ENCODE measurements at places on chromosomes 13 and 19.

DNA sequence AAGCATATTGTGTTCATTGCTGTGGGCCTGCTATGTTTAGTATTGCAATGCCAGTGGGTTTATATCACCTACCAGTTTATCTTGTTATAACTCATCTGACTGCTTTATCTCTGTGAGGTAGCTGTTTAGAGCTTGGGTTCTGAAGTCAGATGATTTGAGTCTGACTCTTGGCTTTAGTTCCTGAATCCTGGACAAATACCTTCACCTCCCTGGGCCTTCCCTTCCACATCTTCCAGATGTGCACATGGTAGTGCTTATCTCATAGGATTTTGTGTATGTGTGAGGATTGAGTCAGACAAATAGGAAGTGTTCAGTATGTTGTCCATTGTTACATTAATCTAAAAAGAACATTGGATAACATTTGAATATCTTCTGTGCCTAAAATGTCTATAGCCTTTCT lies 63.5 kb upstream of the ANKRD10 start:
- no peak for DNase-seq

DNA sequence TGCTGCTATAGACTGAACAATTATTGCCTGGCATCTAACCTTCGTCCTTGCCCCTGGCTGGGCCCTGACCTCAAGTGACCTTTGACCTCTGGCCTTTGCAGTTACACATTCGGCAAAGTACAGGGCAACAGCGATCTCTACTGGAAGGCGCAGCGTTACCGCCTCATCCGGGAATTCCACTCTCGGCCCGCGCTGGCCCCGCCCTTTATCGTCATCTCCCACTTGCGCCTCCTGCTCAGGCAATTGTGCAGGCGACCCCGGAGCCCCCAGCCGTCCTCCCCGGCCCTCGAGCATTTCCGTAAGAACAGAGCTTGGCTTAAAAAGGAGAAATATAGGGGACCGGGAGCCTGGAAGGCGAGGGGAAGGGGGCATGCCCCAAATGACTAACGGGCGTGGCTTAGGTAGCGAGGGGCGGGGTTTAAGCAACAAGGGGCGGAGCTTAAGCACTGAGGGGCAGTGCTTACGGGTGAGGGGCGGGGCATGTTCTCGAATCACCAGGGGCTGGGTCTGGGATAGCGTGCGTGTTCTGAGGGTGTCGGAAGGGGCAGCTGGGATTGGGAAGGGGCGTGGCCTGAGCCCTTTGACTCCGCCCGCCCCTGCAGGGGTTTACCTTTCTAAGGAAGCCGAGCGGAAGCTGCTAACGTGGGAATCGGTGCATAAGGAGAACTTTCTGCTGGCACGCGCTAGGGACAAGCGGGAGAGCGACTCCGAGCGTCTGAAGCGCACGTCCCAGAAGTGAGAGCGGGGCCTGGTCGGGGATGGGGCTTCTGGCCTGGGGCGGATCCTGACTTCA lies 52.7 kb downstream of the TRPM4 start:
- DNase-seq = no peak

- DNase-seq = no peak
Observed at GRCh38 chr19:34454685-34455084, 26.5 kb downstream of the UBA2 start.

DNA sequence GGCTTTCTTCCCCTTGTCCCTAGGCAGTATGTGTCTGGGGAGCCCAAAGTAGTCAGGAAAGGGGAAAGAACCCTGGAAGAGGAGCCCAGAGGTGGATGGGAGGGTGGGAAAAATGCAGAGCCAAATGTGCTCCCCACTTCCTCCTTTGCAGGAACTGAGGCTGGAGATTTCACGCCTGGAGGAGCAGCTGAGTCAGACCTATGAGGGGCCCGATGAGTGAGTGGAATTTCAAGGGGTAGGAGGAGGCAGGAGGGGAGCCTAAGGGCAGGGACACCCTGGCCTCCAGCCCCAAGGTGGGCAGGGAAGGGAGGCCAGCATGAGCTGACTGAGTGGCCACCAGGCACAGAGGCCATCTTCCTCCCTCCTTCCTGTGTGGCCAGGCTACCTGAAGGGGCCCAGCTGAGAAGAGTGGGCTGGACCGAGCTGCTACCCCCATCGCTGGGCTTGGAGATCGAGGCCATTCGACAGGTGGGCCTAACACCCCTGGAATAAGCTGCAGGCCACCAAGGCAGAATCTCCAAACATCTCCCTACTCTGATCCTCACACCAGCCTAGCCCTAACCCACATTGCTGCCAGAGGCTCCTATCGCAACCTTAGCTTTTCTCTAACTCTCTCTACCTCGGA lies 14.3 kb downstream of the PTH2 start:
- DNase-seq = no peak

DNA sequence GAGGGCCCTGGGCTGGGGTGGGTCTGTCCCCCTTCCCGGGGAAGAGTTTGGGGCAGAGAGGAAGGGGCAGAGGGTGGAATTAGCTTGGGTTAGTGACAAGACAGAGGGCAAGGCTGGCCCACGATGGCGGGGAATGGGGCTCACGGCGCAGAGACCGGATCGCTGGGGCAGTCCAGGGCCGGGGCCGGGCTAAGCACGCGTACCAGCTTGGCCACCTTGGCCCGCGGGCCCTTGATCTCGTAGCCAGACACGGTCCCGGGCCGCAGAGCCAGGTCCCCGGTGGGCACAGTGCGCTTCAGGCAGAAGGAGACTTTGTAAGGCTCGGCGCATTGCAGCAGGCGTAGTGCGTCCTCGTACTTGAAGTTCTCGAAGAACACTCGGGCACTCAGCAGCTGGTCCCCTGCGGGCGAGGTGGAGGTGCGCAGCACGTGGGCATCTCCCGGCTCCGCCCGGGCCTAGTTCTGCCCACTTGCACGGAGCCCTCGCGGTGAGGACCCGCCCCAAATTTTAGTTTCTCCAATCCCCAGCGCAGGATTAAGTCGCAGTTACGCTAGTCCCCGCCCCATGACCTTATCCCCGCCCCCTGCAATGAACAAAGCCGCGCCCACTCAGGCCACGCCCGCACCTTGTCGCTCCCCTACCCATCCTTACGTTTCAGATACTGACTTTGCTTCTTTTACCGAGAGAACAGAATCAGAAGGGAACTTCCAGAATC lies 8.6 kb upstream of the HIPK4 start:
- DNase-seq = no peak

GRCh38 chr19:49860336-49861102 lies 6.9 kb downstream of the PNKP start:
- DNase-seq = no peak

DNA sequence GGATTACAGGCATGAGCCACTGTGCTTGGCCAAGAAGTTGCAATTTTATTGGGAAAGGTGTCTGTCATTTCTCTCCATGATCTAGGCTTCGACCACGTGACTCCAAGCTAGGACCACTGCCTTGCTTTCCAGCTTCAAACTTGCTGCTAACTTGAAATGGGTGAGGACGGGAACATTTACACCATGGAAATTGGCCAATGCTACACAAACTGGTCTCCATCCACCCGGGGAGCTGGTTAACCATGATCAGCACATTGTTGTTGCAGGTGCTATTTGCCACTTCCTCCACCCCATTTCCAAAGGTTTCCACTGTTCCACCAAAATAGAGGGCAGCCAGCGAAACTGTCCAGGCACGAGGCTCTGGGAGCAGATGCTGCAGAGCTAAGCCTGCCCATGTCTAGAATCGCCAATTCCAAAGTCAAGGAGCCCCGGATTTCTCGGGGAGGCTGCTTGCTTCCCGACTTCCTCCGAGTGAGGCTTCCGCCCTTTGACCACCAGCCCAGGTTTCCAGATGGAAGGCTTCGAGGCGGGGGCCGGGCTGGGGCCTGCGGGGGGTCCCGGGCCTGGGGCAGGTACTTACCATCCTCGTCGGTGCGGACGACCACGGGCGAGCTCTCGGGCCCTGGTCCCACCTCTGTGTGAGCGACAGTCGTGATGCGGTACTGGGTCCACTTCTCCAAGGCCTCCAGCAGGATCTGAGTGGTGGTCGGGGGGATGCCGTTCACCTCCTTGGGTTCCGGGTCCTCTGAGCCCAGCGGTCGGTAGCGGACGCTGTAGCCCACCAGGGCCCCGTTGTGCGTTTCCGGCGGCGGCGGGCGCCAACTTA lies 109.7 kb downstream of the PTPRS start:
- DNase-seq = no peak

- DNase-seq = no peak
Observed at GRCh38 chr13:112112534-112113276, 45.8 kb downstream of the SOX1 start.

DNA sequence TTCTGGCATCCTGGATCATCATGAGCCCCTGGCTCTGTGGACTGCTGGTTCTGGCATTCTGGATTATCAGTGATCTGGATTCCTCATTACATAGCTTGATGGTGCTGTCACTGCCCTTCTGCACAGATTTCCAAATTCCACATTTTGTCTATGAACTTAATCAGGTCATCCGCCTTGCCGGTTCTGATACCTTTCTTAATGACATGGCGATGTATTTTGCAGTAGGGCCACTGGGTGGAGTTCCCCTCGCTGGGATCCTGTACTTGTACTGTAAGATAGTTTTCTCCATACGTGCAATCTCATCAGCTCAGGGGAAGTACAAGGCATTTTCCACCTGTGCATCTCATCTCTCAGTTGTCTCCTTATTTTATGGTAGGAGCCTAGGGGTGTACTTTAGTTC lies 24.4 kb upstream of the OR7C2 start:
- DNase-seq = no peak

- DNase-seq = no peak
Observed at GRCh38 chr13:66958611-66959010, 271.5 kb downstream of the PCDH9 start.

DNA sequence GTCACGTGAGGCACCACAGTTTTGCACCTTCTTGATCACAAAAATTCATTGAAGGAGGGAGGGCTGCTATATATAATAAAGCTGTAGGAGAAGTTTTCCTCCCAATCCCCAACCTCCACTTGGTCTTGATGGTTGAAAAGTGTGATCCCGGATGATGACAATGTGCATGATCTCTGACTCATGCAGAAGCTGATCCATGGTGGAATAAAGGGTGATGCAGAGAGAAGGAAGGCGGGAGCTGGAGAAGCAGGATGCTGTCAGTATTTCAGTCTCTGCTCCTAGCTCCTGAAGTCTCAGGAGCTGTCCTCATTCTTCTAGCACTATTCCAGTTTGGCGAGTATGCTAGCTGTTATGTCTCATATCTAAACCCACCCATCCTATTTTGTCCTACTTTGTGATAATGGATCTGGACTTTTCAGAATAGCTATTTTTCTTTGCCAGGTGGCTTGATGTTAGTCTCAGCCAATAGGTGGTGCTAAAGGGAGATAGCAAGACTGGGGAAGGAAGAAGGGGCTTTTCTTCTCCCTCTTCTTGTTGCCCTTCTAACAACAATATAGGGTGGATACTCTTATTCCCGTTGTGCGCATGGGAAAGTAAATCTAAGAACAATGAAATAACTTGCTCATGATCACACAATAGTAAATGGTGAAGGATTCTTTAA lies 65.6 kb upstream of the HTR2A start:
- no peak for DNase-seq

GRCh38 chr19:19531951-19532805 lies 3.5 kb downstream of the YJEFN3 start:
- DNase-seq = no peak

DNA sequence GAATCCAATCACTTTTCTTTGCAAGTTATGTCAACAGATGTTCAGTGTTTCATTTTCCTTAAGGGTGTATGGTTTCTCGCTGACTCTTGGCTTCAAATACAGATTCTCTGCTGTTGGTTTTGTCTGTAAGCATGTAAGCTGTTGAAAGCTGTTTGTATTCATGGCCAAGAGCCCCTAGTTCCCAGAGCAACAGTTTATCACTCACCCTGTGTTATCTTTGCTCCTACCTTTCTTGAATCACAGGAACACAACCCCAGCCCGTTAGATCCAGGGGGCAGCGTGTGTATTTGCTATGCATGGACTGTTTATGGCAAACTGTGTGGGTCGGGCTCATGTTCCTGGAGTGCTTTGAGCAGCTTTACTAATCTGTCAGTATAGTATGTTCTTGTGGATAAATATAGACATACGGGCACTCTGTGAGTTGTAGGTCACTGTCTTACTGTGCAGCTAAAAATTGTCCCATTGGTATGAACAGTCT lies 28.9 kb downstream of the FRY start:
- no peak for DNase-seq

GRCh38 chr13:97659602-97660001 lies 225.6 kb downstream of the RAP2A start:
- no peak for DNase-seq

Data from amniotic stem cell (primary cell).